ENCODE measurements at places on chromosomes 7 and 10.

- no peak for DNase-seq
These were observed 156.5 kb downstream of the DOCK4 start for GRCh38 chr7:112049555-112050249.

DNA sequence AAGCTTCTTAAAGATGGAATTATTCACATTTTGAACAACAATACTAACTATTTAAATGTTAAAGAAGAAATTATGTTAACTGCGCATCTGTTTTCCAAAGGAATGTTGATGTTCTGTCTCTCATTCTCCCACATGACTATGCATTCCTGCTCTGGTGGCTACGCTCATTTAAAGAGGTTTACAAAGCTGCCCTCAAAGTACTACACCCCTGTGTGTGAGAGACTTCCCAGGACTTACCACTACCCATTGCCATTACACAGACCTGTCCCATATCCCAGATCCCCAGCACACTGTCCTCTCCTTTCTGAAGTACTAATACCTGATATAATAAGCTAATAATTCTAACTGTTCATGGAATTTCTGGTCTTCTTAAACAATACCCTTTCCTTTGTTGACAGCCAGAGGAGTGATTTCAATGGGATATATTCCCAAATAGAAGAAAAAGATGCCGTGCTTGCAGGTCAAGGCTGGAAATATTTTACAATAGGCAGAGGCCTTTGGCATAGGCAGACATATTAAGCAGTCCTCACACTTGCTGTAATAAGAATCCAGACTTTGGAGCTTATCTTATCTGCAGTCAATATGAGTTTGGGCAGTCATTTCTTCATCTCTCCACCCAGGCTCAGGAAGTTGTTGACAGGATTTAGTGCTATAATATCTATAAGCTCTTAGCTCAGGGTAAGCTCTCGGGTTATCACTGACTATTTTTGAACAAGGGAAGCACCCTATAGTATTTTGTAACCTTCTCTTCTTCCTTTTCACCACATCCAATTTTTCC, 12.2 kb downstream of the LIPF start:
- DNase-seq: no peak

GRCh38 chr7:26440233-26441001, 148.8 kb downstream of the SNX10 start:
- no peak for DNase-seq

DNA sequence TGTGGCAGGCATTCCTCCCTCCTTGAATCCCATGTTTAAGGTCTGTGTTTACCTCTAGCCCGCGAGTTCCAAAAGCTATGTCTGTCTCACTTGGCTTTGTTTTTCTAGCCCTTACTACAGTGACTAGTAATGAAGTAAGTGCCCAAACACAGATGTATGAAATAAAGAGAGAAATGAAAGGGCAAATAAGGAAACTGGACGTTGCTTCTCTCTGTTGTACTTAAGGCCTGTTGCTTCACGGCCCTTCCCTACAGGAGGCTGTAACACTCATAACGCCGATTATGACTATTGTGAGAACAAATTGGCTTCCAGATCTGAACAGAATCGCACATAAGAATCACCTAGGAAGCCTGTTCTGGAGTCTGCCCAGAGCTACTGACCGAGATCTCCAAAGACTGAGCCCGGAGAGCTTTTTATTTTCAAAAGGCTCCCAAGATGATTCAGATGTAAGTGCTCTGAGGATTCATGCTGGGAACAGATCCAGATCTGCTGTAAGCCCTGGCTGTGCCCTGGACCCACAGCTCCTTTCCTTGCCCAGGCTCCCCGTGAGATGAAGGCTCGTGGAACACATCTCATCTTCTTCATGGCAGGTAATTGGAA, 432.6 kb downstream of the SDK1 start:
- DNase-seq: no peak

DNA sequence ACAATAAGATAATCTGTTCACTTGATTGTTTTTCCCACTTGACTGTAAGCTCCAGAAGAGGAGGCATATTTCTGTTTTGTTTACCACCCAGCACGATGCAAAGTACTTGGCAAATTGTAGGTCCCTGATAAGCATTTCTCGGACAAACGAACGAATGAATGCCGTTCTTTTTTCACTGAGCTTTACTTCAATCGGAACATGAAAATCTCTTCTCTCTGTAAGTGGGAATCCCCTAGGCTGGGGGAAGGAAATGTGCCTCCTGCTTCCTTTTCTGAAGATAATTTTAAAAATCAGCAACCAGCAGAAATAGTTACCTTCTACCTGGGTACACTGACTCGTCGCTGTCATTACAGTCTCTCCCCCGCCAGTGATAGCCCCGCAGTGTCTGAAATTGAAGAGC, 102.9 kb downstream of the AOAH start:
- no peak for DNase-seq

DNA sequence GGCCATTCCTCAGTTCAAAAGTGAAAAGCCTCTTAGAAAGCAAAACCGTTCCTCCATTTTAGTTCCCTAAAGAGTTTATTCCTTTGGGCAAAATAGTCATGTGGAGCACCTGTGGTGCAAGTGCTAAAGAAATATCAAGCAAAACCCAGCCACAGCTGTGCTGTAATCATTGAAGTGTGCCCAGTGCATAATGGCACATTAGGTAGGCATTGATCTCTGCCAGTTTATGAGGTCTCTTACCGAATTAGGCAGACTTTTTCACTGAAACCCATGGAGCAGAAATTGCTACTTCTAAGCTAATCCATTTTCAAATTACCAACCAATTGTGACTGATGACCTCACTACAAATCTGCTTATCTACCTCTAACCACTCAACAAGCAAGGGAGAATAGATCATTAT, 97.2 kb upstream of the SEMA3A start:
- DNase-seq: no peak

GRCh38 chr10:29142516-29143314, 146.2 kb upstream of the LYZL1 start:
- no peak for DNase-seq

- DNase-seq: no peak
These were observed 19.3 kb upstream of the TRIM8 start for GRCh38 chr10:102624751-102625645.

DNA sequence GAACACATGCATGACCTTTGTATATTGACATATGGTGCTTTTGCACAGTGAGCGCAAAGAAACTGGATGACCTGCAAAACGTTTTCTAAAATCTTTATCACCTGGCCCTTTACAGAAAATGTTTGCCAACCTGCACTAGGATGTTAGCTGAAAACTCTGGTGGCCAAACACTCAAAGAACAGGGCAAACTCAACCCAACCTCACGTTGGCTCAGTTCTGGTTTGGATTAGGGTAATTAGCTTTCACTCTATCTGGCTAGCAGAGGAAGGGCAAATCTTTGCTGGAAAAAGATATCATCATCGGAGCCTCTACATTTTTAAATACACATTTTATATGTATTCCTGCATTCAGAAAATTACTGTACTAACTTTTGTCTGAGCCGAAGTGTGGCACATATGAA, 688.9 kb downstream of the PHTF2 start:
- DNase-seq: no peak

GRCh38 chr7:139854124-139854511, 25.1 kb downstream of the TBXAS1 start:
- DNase-seq: no peak

DNA sequence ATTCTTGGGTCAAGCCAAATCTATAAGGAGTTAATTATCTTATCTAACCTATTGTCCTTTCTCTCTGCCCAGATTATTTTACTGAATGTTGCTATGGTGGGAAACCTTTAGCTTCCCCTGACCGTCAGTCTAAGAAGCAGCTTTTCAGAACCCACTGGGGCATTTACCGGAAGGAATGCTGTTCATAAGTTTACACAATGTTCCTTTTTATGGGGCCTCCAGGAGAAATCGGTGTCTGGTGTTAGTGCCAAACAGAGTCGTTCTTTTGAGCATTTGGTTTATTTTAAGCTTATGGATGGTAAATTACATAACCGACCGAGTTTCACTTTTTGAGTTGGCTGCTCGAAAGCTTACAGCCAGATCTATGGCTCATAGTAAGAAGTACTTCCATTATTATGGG, 111.9 kb downstream of the CACNB2 start:
- DNase-seq: no peak

DNA sequence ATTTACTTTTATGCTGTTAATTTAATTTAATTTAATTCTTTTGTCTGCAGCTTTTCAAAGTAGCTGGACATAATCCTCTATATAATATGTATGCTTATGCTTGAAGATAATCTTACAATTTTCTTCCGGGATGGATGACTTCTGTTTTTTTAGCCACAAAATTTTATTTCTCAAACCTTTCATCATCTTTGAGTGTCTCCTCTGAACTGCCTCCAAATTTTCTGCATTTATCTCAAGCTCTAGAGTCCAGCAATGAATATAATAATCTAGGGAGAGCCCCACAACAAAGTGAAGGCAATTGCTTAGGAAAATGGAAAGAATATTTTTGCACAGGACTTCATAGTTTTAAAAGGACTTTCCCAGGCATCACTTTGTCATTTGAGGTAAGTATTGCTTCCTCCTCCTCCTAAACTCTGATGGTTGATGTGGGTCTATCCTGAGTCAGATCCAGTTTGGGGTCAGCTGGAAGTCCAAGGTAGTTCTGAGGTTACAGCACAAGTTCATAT, 53.7 kb upstream of the FAM3C start:
- no peak for DNase-seq
